ENCODE measurements at places on chromosomes 5 and 9.
A peak's percentile ranks its signal among the peaks of the same experiment; 100 is the strongest.

DNA sequence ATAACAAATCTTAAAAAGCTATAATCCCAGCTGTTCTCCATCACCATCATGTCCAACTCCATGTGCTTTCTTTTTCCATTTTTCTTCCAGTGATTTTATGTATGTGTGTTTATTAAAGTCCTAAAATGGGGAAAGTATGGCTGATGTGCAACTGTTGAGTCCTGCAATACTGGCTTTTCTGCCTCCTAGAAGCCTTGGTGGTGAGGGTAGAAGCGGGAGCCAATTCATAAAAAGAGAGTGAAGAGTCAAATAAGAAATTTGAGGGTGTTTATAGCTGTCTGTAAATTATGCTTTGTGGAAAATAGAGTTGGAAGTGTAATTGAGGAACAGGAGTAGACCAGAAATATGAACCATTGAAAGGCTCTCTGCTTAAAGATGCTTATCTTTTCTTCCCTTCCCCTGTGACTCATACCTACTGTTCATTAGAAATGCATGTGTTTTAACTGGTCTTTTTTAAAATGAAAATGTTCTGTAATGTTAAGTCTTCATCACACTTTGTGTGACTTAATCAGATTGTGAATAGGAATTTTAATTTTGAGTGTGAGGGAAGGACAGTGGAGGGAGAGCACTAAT is 80.1 kb downstream of the ZCCHC7 start:
- DNase-seq: peak; percentile 86

GRCh38 chr5:158563760-158564390 is 535.8 kb downstream of the EBF1 start:
- DNase-seq: no peak

DNA sequence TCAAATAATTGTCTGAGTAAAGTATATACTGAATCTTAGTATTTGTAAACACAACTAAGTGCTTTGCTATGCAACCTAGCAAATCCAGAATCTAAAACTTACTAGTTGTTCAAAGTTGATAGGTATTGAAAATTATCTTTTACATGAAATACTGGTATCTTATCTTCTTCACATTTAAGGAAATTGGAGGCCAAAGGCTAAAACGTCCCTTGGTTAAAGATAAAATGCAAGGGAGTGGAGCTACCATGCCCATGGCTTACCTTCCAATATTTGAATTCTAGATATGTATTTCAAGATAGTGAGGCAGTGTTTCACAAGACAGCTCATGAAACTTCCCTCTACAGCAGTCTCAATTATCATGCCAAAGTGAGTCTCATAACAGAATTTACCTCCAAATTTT is 373.5 kb downstream of the KIAA0825 start:
- DNase-seq: no peak

DNA sequence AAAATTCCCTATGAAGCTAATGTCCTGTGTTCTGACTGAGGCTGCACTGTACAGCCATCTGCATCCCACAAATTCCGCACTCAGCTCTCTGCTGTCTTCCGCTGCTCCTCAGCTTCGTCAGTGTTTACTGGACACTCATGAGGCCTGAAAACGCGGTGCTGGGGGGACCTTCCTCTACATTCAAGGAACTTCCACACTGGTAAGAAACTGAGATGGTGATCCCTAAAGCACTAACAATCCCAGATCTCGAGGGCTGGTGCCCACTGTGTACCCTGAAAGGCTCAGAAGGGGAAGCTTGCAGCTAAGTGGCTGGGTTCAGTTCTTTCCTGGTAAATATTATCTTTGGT is 117.9 kb downstream of the NRG2 start:
- no peak for DNase-seq

- no peak for DNase-seq
Measured at GRCh38 chr5:151134228-151134627, 23.4 kb downstream of the ANXA6 start.

- peak; percentile 96 for DNase-seq
Measured at GRCh38 chr9:76374783-76375559, 19.3 kb downstream of the RFK start.

DNA sequence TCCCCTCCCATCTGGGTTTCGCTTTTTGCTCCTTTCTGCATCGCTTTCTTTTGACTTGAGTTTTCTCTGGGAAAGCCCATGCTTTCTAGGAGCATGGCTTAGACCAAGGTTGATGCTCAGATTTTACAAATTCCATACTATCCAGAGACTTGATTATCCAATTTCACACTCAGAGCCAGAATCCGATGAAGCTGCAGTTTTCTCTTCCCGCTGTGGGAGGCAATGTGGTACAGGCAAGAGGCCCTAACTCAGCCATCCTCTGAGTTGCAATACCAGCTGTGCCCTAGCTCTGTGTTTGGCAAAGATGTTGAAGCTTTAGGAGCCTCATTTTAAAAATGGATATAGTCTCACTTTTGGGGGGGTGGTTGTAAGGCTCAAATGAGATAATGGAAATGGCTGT is 85.1 kb downstream of the BRINP1 start:
- no peak for DNase-seq

GRCh38 chr9:3768712-3769457 is 243.1 kb upstream of the RFX3 start:
- DNase-seq: no peak

DNA sequence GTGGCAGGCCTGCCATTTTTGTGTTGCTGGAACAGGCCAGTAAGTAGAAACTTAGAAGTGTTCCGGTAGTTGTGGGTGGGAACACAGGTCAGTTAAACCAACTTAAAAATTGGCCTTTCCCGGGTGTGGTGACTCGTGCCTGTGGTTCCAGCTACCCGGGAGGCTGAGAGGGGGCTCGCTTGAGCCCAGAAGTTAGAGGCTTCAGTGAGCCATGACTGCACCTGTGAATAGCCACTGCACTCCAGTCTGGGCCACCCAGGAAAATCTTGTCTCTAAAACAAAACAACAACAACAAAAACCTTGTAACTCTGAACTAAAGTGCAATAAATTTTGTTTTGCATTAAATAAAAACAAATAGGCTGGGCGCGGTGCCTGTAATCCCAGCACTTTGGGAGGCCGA is 1.4 kb upstream of the NHP2 start:
- DNase-seq: no peak

GRCh38 chr9:93592643-93593021 is 16.2 kb downstream of the PHF2 start:
- no peak for DNase-seq

- no peak for DNase-seq
Measured at GRCh38 chr5:5209089-5209488, 69.0 kb downstream of the ADAMTS16 start.

GRCh38 chr5:119171686-119172085 is 100.8 kb downstream of the DMXL1 start:
- DNase-seq: no peak

DNA sequence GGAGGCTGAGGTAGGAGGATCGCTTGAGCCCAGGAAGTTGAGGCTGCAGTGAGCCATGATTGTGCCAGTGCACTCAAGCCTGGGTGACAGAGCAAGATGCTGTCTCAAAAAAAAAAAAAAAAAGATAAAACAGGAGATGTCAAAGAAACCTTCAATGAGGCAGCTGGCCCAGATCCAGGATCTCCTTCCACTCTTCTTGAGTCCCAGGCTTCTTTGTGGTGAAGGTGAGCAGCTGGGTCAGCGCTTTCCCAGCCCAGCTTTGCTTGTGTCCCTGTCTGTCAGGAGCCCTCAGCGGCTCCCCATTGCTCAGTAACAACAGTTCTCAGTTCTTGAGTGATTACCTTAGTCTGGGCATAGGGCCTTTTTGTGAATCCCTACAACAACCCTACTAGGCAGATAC is 69.4 kb upstream of the PSD2 start:
- DNase-seq: no peak
